Mammary epithelial cell (primary cell): ENCODE measurements at places on chromosomes 7 and 10. TPM values are rescaled to one million over a fixed set of nuclear protein-coding genes. Genes with fewer than 3 reads are reported as not detected.

GRCh38 chr7:54798530-54798929 is 39.5 kb upstream of the SEC61G start:
- DNase-seq = no peak

DNA sequence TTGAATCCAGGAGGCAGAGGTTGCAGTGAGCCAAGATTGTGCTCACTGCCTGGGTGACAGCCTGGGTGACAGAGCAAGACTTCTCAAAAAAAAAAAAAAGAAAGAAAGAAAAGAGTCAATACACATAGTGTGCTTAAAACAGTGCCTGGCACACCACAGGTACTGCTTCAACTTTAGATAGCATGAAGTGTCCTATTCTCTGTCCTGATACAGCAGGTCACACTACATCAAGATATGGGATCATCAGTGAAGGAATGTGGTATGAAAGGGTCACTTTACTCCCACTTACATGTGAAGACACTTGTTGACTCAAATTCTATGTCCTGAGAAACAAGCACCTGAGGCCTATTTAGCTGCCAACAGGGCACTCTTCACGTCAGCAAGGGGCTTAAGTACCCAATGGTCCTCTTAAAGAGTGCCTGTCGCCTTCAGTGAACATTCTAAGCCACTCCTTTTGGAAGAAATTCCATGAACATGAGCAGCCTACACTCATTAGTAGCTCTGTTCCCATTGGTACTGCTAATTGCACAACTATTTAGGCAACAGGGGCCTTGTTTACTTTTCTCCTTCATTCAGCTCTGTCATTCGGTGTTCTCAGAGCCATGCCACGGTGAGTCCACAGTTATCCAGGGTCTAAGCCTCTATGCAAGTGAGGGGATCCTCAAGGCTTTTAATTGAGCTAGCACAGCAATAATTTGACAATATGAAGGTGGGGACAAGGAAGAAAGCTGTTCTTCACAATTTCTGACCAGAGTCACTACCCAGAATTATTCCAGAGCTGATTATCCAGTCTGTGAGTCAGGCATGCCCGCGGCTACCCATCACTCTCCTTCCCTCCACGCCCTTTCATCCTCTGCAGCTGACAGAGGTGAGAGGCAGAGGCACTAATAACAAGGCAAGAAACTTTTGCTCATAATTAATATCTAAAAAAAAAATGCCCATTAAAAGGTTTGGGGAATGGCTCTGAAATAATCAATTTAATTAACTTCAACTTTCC is 56.6 kb upstream of the PTN start:
- peak; percentile 33 for DNase-seq

DNA sequence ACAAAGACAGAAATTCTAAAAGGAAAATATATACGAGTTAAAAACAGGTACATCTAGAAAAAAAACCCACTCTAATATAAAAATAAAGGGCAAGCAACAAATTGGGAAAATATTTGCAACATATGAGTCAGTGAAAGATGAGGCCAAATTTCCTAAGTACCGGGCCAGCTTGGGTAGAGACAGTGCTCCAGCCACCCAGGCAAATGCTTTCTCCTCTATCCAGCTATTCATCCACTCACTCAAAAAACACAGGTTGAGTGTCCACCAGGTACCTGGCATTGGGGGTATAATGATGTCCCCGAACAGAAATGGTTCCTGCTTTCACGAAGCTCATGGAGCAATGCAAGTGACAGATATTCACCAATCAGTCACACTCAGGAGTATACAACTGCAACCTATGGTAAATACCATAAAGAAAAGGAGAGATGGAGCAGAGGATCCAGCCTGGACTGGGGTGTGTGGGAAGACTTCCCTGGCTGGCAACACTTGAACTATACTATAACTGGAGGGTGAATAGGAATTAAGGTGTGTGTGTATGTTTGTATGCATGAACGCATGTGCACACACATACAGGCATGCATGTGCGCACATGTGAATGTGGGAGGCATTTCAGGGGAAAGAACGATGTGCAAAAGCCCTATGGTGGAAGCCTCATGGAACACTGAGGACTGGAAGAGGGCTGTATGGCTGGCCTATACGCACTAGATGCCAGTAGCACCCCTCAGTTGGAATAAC is 2.3 kb downstream of the ARHGAP22 start:
- DNase-seq = no peak

The FAM25G gene
- not detected for total RNA-seq

GRCh38 chr10:97278491-97278989 is 13.9 kb downstream of the ARHGAP19 start:
- peak; percentile 36 for DNase-seq

- peak; percentile 63 for DNase-seq
These were observed 11.6 kb downstream of the ABCA13 start for GRCh38 chr7:48182718-48183369.

The CLIP2 gene
- 35.5 and 37.9 TPM in 2 replicates for total RNA-seq

DNA sequence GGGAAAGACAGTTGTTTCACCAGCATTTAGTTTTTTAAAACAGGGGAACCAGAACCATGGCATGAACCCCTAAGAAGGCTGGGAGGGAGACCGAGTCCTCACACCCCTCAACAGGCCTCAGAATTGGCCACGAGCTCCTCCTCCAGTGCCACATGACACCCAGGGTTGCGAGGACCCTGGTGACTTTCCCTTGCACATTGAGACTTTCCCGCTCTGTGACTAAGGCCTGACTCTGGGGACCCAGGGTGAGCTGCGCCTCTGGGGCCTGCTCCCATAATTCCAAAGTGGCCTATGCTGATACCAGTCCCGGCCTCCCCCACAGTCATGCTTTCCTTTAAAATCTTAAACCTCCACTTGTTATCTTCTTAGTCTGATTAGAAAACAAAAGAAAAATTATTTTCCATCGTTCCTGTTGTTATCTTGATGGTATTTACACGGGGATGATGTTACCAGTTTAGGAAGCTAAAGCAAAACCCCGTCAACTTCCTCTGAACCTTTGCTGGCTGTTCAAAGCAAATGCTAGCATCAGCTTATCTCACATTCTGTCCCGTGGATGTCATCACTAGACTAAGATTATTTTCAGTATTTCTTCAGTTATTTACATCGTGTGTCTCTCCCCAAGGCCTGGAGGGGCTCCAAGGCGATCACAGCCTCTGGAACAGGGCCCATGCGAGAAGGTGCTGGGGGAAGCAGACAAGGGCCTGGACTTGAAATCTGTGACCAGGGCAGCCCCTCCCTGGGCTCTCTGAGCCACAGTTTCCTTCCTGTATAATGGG is 42.1 kb downstream of the FAM53B start:
- no peak for DNase-seq

The RSPH10B2 gene
- not detected in 2 replicates for total RNA-seq

The RBAK gene
- 11.4 and 13.0 TPM in 2 replicates for total RNA-seq

DNA sequence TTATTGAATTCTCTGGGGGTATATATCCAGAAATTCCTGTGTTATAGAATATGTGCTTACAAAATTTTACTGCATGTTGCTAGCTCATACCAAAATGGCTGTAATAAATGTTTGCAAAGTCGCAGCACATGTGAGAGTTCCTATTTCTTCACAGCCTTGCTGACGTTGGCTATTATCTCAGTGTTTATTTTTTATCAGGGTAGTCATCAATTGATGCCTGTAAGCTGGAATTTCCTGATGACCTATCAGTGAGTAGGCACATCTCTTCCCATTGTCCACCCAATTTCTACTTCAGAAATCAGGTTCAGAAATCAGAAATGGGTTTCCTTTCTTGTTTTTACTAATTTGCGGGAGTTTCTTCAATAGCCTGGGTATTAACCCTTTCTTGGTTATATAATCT is 268.1 kb upstream of the FZD8 start:
- peak; percentile 92 for DNase-seq

The MET gene
- total RNA-seq = 112 and 183 TPM in 2 replicates

DNA sequence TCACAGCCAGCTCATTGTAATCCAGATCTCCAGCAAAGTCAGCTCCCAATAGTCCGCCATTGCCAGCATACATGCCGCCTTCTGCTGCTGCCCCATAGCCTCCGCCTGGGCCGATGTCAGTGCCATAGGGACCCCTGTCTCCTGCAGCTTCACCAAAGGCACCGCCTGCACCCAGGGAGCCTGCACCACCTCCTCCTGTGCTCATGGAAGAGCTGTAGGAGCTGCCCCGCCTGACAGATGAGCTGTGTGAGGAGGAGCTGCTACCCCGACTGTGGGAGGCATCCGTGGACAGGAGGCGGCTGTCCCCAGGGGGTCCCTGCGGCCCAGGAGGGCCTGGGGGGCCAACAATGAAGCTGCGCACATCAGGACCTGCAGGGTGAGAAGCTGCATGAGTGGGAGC is 51.7 kb downstream of the COL17A1 start:
- DNase-seq = no peak

- DNase-seq = no peak
These were observed 14.0 kb downstream of the WDR91 start for GRCh38 chr7:135197343-135197742.

The LIPN gene
- not detected in 2 replicates for total RNA-seq

DNA sequence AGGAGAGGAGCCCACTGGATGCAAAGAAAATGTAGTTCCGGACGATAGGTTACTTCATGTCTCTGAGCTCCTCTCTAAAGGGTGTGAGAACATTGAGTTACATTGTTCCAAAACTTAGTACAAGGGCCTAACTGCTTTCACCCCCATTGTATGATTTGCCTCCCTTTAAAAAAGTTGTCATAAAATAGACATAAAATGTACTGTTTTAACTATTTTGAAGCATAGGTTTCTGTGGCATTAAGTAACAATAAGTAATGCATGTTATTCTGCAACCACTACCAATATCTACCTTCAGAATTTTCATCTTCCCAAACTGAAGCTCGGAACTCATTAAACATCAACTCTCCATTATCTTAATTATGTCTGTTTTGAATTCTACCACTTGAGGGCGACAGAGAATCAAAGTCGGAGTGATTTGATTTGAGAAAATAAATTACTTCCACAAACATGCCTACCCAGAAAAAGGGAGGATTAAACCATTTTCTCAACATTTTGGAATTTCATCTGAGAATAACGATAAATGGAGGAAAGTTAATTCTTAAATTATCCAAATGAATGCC is 2.7 kb downstream of the IGFBP1 start:
- peak; percentile 18 for DNase-seq

The ADAM12 gene
- 0.05 and 0.26 TPM in 2 replicates for total RNA-seq
